Bronchial epithelial cell (primary cell): ENCODE measurements at places on chromosomes 3 and 15.

- DNase-seq, result peak; percentile 89
These were observed 193.7 kb upstream of the MME start for GRCh38 chr3:154886437-154886836.

DNA sequence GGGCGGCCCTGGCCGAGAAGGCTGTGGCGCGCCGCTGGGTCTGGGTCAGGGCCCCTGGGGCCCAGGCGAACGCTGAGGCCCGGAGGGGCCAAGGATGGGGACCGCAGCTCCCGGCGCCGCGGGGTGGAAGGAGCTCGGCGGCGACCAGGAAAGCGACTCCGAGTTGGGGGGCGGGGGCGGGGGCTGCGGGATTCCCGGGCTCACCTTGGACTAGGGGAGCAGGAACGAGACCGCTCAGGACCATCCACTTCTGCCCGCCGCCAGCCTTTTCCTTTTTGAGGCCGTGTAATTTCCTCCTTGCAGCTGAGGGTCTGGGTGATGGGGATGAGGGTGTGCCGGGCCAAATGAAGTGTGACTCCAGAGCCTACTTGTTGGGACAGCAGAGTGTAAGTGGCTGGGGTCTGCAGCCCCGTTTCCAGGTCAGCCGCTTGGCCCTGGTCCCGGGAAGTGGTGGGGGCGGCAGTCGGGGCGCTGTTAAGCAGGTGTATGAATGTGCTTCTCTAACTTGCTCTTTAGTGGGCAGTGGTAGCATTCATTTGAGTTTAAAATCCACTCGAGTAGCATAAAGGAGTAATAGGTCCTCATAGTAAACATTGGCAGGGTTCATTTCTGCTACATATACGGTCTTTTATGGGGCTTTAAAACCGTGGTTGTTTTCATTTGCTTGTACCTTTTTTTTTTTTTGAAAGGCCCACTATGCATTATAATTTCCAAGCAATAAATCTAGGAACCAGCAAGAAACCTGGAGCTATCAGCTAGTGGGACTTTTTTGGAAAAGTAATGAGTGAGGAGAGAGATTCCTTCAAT lies 717 bp downstream of the PXK start:
- no peak for DNase-seq

DNA sequence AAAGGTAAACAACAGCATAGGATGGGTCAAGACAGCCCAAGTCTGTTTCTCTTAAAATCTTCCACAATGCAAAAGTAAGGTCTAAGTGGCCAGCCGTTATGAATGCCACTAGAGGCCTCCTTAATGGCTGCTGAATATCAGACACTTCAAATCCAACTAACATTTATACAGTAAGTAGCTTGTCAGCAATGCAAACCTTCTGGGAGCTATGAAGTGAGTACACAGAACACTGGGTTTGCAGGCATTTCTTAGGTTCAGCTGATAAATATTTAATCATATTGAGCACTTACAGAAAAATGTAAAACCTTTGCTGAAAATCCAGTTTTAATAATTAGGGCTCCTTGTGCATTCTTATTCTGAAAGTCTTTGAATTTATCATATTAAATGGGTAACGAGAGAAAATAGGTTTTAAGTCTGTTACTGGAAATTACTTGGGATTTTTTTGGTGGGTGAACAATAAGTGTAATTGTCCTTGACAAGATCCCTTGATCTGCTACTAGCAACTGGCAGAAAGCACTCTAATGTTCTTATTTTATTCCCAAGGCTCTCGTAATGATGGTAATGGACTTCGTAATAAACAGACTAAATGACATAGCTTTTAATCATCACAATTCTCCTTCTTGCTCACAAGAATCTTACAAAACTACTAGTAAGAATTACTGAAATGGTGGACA lies 141.7 kb upstream of the GPR149 start:
- no peak for DNase-seq

DNA sequence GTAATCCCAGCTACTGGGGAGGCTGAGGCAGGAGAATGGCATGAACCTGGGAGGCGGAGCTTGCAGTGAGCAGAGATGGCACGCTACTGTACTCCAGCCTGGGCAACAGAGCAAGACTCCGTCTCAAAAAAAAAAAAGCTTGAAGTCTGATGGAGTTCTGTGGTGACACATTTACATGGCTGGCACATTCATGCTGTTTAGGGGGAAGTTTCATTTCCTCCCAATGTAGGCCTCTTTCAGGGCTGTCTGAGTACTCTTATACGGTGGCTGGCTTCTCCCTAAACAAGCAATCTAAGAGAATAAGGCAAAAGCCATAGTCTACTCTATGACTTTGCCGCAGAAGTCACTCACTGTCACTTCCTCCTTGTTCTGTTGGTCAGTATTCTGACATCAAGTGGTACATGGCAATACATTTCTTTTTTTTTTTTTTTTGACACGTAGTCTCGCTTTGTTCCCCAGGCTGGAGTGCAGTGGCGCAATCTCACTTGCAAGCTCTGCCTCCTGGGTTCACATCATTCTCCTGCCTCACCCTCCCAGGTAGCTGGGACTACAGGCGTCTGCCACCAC lies 41.2 kb downstream of the OIP5 start:
- no peak for DNase-seq

GRCh38 chr3:141844108-141844507 lies 32.3 kb upstream of the ATP1B3 start:
- DNase-seq, result no peak

DNA sequence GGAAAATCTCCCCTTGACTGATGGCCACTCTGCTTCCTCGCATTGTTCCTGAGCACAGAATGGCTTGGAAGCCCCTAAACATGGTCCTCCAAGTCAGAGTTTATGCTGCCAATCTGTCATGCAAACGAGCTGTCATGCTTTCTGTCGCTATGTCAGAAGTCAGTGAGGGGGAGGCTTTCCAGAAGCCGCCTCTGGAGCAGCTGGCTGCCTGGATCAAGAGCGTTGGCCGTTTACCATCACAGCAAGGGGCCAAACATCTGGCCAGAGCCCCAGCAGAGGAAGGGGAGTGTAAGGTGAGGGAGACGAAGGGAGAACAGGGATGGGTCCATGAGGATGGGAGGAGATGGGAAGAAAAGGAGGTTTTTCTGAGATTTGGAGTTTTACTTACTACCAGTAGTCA lies 372.6 kb upstream of the NR2F2 start:
- DNase-seq, result no peak

- peak; percentile 7 for DNase-seq
These were observed at the start of gene SV2B for GRCh38 chr15:91099995-91100813. Gene SV2B, plus strand, starts transcription at chr15:91100257. Its CDS starts 126,007 bp downstream, at chr15:91226264.

DNA sequence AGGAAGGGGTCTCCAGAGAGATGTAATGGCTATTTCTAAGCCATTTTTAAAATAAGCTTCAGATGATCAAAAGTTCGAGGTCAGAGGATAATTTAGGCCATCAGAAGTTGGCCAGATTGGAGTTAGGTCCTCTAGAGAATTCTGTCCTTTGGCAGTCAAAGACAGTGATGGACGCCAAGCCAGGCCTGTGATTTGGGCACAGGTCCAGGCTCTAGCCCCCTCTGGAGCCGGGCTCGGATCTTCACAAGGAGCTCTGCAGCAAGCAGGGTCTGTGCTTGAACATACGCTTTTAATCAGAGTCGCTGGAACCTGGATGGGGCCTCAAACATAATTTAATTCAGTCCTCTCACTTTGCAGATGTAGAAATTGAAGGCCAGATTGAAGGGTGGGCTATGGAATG lies 151.4 kb upstream of the BCL6 start:
- DNase-seq, result no peak

- DNase-seq, result no peak
These were observed 71.9 kb downstream of the PGPEP1L start for GRCh38 chr15:98935736-98936135.

DNA sequence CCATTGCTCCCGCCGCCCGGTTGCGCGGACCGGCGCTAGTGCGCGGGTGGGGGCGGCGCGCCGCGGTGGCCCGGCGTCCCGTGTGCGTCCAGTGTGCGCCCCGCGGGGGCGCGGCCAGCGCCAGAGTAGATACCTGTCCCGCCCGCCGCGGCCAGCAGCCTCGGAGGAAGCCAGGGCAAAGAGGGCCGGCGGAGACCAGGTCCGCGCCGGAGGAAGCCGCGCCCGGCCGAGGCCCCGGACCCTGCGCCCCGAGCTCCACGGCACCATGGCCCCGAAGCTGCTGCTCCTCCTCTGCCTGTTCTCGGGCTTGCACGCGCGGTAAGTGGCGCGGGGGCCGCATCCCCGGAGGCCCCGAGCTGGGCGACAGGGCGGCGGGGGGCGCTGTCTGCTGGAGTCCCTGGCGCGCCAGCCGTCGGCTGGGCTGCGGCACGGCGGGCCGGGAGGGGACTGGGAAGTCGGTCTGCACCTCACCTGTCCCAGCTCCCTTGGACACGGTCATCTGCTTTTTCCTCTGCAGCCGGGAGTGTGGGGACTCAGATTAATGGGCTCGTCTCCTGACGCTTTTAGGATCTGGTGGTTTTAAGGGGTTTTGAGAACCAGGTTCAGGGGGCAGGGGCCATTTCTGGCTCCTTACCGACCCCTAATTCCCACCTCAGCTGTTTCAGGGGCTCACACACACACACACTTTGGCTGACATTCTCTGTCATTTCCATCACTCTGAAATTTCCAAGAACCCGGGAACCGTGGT lies 464 bp downstream of the GABRG3 start:
- no peak for DNase-seq

GRCh38 chr3:52679199-52679538 lies 6.5 kb downstream of the PBRM1 start:
- no peak for DNase-seq

- DNase-seq, result no peak
These were observed 13.2 kb downstream of the TM4SF4 start for GRCh38 chr3:149487598-149488197.

GRCh38 chr3:149000206-149000745 lies 8.9 kb downstream of the GYG1 start:
- peak; percentile 9 for DNase-seq

- DNase-seq, result no peak
These were observed 278.4 kb downstream of the SUCLG2 start for GRCh38 chr3:67375976-67376375.

GRCh38 chr3:194102436-194102835 lies 33.5 kb upstream of the HES1 start:
- DNase-seq, result no peak

DNA sequence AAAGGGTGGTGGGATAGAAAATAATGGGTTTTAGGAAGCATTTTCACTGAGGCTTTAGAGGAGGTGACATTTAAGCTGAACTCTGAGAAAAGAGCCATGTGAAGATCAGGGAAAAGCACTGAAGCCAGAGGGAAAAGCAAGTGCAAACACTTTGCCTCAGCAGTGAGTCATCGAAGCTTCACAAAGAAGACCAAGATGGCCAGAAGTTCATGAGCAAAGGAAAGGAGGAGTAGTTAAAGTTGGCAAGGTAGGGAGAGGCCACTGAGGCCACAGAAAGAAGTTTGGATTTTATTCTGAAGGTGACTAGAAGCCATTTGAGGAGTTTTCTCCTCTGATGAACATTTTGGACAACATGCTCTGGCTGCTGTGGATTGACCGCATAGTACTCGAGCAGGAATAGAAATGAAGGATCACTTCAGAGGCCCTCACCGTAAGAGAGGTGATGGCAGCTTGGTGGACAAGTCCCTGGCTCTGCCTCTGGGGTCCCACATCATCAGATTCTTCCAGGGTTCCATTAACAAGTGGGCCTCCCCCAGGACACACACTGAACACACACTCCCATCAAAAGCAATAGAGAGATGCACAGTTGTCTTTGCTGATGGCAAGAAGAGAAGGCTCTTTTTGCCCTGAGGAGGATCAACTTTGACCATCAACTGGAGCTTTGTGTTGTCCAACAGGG lies 75.5 kb downstream of the TOP2B start:
- DNase-seq, result peak; percentile 18

- DNase-seq, result peak; percentile 100
These were observed 35.3 kb upstream of the SEMA4B start for GRCh38 chr15:90165659-90166489.

- peak; percentile 37 for DNase-seq
These were observed 507.0 kb upstream of the TPRG1 start for GRCh38 chr3:188664795-188665194.

GRCh38 chr3:64600246-64600950 lies 87.4 kb downstream of the ADAMTS9 start:
- DNase-seq, result no peak

- no peak for DNase-seq
These were observed 79.9 kb downstream of the ZBBX start for GRCh38 chr3:167300207-167300606.

DNA sequence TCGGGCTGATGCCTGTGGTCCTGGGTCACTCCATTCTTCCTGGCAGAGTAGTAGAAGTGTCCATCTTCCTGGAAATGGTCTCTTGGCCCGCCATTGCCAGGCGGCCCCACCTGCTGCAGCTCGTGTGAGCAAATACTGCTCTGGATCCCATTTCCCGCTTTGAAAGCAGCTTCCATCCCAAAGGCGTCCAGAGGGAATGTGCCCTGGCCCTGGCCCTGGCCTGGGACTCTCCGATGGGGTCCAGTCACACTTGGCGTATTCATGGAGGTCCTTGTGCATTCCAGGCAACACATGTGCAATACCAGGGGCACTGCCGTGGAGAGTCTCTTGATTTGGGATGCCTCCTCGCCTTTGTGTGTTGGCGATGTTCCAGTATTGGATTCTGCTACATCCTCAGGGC lies 111.1 kb downstream of the SNRPN start:
- DNase-seq, result no peak

DNA sequence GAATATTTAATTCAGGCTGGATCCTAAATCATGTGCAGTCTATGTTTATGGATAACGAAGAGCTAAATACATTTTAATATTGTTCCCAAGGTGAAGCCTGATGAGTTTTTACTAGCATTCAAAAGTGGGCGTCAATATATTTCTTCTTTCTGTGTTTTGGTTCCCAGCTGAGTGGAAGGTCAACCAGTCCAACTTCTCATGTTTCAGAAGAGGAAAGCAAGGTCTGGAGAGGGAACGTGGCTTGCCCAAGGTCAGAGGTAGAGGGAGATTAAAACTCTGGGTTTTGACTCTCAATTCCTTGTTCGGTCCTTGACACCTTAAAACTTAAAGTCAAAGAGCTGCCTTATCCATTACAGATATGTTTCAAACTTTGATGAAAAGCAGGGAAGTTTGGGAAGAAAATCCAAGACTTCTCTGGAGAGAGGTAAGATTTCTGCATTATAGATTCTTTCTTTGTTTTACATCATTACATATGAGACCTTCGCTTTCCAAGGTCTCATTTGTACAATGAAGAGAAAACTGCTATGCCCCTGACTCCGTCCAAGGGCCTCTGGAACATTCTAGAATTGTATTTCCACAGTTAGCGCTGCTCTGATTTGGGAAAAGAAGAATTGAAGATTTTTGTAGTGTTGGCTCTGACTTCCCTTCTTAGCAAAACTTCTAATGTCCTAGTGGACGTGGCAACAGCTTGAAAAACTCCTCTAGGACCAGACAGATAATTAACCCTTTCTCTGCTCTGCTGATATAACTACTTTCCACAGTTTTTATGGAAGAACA lies 57.7 kb upstream of the HES1 start:
- DNase-seq, result no peak
